Activated CD8-positive, alpha-beta T cell treated with anti-CD3 and anti-CD28 coated beads for 36 hours (primary cell): ENCODE measurements at places on chromosomes 5 and 9. TPM values are rescaled to one million over a fixed set of nuclear protein-coding genes. Genes with fewer than 3 reads are reported as not detected.

GRCh38 chr5:100043475-100043874 lies 491.7 kb upstream of the FAM174A start:
- DNase-seq: no peak
- H3K27me3 ChIP-seq: no peaks in the 10 kb centered on the region
- H3K4me1 ChIP-seq: no peaks in the 10 kb centered on the region
- H3K36me3 ChIP-seq: no peaks in the 10 kb centered on the region

GRCh38 chr5:61274511-61274911 lies 57.5 kb upstream of the ZSWIM6 start:
- H3K4me1 ChIP-seq: peaks cover 20% of the 10 kb centered on the region
- H3K4me3 ChIP-seq: no peak overlapping the region

GRCh38 chr5:180866985-180867384 lies 5.9 kb upstream of the ZFP62 start:
- no peak for DNase-seq
- H3K36me3 ChIP-seq: no peaks in the 10 kb centered on the region
- H3K27me3 ChIP-seq: peaks cover 5% of the 10 kb centered on the region
- H3K4me3 ChIP-seq: no peak overlapping the region
- H3K4me1 ChIP-seq: peaks cover 4% of the 10 kb centered on the region

DNA sequence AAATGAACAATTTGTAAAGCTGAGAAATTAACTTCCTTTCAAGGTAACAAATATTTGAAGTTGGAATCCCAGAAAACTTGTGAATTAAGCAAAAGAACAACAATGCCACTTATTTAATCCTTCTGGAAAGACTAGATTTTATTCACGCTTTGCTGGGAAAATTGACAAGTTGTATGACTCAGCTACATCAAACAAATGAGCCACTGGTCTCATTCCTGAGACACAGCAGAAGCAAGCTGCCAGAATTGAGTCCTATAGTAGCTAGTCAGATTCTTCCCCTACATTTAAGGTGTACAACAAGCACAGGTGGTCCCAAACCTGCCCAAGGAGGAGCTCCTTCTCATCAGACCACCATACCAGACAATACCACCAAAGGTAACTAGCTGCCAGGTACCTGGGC lies 280.7 kb downstream of the SPOCK1 start:
- no peaks in the 10 kb centered on the region for H3K4me1 ChIP-seq

DNA sequence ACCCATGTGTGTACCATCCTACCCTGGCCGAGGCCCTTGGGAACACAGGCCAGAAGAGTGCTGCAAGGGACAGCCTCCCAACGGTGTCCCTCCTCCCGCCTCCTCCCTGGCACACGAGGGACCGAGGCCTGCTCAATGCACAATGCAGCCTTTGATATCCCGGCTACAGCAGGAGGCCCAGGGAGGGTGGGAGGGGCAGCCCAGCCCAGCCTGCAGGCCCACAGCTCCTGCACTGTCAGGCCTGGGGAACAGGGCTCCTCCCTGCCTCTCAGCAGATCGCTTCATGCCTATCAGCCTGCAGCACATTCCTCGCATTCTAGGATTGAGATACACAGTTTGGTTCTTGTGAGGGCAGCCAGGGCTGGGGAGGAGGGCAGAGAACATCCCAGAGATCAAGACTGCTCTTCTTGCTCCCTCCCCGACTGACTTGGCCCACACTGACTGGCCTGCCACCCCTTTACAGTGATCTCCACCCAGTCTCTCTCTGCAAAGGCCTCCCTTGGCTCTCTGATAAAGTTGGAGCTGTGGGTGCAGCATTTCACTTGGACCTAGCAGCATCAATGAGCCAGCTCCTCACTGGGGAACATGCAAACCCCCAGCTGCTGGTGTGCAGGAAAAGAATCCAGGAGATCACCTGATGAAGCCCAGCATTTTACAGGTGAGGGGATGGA lies at the start of gene SH3TC2:
SH3TC2 (minus strand) TSS at position 46 of the 671 bp plus-strand sequence; CDS start at position 6, 40 bp downstream.
- no peak within 1 kb of the TSS for H3K4me3 ChIP-seq
- no peak within 1 kb of the TSS for H3K27ac ChIP-seq
- no peak for DNase-seq
- H3K36me3 ChIP-seq: no peaks in the 10 kb centered on the region
- no peaks in the 10 kb centered on the region for H3K4me1 ChIP-seq

EDIL3 gene
- not detected for total RNA-seq

TAF1L gene
- total RNA-seq: not detected

SGCD gene
- not detected for total RNA-seq

PRRC2B gene
- total RNA-seq: 134 TPM
